ENCODE measurements at places on chromosomes 11 and 22.

DNA sequence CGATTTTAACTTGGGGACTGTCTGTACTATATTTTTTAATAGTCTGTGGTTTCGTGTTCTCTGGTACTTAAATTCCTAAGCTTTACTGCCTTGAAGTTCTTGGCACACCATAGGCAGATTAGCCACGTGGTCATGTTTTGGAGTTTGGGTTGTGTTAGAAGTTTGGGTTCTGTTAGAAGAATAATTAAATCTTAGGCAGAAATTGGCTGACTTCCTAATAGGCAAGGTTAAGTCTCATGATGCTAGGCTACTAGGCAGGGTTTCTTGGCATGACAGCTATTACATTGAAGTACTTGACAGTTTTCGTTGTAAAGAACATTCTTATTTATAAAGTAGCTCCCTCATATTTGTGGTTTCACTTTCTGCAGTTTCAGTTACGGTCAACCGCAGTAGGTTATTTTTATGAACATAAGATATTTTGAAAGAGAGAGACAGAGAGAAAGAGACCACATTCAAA is 30.0 kb upstream of the MMP7 start:
- no peak for DNase-seq

- no peak for DNase-seq
These were observed 4.9 kb downstream of the SCGB1C1 start for GRCh38 chr11:197741-198235.

DNA sequence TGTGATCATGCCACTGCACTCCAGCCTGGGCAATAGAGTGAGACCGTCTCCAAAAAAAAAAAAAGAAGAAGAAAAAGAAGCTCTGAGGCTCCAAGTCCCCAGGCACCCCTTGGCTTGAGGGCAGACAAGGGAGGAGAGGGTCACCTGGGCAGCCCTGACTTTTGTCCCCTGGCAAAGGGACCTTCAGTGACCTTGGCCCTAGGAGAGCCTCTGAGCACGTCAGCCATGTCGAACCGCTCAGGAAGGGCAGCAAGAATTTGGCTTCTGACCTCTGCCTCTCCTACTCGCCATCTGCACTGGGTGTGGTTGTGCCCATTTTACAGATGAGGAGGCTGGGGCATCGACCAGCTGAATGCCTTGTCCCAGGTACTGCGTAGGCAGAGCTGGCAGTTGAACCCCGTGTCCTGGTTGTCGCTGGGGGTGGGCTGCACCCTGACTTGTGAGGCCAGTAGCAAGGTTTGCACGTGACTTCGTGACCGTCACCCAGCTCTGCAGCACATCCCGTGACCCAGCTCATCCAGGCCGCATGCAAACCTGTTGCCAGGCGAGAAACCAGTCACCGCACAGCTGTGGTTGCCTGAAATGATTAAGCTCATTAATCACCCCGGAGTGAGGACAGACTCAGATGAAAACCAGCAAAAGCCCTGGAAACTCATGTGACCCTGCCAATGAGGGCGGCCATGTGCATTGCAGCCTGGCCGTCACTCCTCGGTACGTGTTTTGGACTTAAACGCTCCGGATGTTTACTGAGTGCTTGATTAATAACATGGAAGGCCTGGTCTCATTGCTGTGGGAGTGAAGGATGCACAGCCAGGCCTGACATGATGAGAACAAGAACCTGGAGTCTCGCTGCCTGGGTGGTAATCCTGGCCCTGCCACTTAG is 47.7 kb upstream of the PPP6R3 start:
- no peak for DNase-seq

DNA sequence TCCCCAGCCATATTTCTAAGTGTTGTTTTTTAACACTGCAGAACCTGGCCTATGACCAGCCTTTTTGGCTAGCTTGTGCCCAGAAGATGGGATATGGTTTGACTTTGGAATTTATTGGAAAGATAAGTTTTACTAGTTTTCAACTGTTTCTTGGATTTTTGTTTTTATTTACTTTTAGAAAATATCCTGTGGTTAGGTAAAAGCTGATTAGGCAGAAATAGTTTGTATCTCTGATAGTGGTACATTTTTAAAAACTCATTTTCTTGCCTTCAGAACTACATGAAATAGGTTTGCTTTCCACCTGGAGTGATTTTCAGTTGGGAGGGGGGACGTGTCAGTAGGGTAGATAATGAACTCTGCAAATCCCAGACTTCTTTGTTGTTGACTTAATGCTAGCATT is 91.3 kb upstream of the RASSF10 start:
- no peak for DNase-seq

GRCh38 chr22:22424210-22424800 is 84.2 kb downstream of the ZNF280B start:
- no peak for DNase-seq

- DNase-seq: no peak
These were observed 480 bp upstream of the MTMR2 start for GRCh38 chr11:95924414-95924760.

DNA sequence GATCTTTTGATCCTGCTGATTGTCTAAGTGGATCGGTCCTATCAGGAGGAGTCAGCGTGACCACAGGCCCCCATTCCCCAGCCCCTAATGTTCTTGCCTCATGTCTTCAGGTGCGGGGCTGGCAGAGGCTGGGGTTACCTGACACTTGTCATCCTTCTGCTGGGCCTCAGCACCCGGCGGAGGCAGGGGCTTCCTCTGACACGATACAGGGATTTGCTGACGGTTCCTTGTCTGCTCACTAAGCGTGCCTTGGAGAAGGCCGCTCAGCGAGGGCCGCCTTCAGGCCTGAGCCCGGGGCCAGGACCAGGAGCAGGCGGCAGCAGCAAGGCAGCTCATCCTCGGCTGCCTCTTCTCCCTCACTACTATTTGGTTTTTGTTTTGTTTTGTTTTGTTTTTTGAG is 45.7 kb upstream of the KCNQ1OT1 start:
- DNase-seq: no peak

DNA sequence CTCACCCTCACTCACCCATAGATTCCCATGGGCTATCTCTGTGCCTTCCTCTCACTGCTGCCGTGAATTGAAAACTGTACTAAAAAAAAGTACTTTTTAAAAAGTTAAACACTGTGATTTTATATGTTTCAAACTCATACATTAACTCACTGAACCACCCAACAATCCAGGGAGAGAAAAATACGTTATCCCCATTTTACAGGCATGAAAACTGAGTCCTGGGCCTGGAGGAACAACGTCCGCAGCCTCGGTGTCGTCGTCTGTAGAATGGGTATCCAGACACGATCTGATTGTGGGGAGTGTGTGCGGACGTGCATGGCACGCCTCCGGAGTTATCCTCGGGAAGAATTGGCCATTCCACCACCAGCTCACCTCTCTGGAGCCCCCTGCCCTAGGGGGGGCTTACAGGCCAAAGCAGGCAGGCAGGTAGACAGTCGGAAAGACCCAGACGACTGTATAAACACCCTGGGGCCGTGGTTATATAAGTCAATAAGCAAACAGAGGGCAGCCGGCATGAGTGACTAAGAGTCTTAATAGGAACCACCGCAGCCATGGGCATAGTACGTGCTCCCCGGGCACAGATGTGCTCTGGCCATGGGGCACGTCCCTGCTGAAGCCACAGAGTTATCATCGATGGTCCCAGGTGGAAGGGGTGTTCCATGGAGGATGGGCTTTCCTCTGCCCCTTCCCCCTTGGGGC is 7.1 kb upstream of the PDGFB start:
- DNase-seq: no peak

GRCh38 chr11:85961930-85962363 is 106.8 kb downstream of the CCDC83 start:
- no peak for DNase-seq

DNA sequence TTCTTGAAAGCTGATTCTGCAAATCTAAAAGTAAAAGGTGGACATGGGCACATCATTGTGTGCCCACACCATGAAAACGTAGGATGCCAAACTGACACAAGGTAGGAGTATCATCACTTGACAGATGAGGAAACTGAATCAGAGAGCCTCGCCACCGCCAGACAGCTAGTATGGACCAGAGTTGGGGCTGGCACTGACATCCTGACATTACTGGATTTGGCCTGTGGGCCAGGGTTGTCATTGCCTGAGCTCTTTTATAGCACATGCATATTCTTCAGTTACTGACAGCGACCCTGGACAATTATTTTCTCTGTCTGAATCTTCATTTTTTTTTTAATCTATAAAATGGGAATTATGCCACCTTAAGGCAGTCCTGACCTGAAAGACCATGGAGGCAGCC is 16.5 kb downstream of the USP35 start:
- DNase-seq: no peak

GRCh38 chr22:27383896-27384295 is 417.7 kb downstream of the MN1 start:
- DNase-seq: no peak

DNA sequence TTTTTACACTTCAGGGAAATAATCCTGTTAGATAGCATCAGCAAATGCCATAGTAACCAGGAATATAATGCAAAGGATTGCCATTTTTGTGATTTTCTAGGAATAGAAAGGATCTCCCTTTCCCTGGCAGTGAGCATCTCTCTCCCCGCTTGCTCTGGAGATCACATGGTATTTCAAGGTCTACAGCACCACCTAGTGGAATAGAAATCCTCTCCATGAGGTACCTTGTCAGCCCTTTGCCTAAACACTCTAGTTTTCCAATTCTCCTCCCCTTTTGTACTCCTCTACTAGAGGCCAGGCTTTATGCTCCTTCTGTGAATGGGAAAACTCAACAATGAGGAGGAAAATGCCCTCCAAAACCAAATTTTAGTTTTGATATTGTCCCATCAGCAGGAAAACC is 78.4 kb downstream of the XRRA1 start:
- no peak for DNase-seq

DNA sequence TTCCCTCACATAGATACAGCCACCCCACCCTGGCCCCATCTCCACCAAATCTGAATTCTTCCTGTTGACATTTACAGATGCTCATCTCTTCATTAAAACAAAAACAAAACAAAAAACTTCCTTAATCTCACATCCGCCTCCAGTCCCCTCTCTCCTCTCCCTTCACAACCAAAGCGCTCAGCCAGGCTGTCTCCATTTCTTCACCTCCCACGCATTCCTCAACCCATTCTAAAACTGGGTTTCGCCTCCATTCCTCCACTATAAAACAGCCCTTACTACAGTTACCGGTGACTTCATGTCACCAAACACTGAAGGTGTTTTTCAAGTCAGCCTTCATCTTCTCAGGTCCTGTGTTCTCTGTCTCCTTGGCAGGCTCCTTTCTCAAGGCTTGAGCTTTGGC is 9.6 kb downstream of the BACE1-AS start:
- no peak for DNase-seq

DNA sequence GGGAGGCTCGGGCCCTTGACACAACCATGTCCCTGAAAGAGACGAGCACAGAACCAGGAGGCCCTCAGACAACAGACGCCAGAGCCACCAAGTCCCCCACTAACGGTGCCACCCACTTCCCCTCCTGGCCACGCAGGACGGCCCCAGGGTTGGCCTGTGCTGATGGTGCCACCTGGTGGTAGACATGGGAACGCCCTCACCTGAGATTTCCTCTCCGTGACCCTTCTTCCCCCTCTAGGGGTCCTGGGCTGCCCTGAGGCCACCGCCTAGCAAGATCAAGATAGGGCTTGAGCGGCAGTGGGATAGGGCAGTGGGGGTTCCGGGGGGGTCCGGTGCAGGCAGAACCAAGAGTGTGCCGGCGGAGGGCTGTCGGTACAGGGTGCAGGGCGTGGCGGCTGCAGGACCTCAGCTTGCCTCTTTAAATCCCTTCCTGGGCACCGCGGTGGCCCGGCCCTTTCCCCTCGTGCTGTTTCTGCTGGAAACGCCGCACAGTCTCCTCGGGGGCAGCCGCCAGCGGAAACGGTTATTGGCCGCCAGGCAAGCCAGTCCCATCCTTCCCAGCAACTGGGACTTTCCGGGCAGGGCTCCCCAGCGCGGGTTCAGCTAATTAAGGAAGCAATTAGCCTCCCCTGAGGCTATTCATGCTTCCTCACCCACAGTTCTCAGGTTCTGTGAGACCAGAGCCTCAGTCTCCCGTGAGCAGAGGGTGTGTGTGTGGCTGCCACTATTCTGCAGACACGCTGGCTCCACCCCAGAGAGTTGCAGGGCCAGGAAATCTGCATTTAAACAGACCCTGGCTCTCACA is 5.5 kb upstream of the NFAM1 start:
- DNase-seq: peak; percentile 63

DNA sequence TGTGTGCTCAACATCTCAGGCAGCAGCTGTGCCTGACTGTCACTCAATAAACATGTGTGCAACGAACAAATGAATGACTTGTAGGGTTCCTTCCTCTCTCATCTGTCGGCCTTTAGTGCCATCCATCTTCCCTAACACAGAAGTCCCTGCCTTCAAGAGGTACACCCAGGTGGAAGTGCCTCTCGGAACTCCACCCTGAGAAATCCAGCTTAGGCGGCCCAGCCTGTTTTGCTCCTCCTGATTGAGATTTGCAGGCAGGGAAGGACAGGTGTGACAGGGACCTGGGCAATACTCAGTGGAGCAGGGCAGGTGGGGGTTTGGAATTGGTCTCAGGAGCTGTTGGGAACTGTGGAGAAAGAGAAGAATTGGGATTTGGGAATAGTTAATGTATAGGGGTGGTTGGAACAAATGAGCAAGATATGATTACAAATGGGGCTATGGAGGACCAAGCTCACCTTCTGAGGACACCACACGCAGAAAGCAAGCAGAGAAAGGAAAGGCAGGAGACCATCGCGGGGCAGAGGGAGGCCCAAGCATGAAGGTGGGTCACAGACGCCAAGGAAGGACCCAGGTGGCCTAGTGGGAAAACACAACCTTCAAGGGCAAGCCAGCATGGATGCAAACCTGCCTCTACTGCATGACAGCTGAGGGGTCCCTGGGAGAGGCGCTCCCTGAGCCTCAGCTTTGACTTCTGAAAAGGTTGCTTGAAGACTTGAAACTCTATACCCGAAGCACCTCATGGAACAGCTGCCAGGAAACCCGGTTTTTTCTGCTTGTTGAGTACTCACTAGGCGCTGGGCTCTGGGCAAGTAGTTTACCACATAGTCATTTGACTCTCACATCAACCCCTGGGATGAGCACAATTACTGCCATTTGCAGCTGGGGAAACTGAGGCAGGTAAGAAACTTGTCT is 40.9 kb upstream of the ANO1 start:
- no peak for DNase-seq

- no peak for DNase-seq
These were observed 379.6 kb upstream of the NARS2 start for GRCh38 chr11:78954261-78954660.

DNA sequence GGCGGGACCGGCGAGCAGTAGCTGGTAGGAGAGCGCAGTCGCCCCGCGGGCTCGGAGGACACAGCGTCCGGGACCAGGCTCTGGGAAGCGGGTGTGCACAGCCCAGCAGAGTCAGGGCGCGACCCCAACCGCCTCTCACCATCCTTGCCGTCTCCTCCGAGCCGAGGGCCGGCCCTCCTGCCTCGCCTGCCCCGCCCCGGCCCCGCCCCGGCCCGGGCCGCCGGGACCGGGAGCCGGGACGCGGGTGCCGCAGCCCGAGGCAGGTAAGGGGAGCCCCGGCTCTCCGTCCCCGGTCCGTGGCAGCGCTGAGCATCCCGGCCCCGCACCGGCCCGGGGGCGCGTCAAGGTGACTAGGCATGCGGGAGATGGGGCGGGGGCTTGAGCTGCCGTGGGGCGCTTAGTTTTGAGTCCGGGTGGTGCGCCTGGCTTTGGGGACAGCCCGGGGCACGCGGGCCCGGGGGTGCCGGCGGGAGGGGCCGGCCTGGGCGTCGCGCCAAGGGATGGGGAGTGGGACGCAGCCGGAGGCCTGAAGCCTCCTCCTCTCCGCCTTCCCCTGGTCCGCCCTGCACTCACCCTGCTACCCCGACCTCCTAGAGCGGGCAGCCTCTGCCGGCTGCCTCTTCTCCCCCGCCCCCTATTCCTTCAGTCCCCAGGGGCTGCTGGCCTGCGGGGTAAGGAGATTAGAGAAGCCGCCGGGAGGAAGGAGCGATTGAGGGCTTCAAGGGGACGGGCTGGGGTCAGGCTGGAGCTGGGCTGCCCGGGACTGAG is at the start of gene ABCG4:
ABCG4 (plus strand) TSS at position 35 of the 768 bp plus-strand sequence. CDS start 914 bp downstream, outside the sequence.
- peak; percentile 38 for DNase-seq

GRCh38 chr22:26707090-26707489 is 49.7 kb downstream of the MIAT start:
- DNase-seq: no peak

Data from hypothalamus (tissue), 51 donors.